HEK293T (cell line): ENCODE measurements at places on chromosomes 12 and 14.

DNA sequence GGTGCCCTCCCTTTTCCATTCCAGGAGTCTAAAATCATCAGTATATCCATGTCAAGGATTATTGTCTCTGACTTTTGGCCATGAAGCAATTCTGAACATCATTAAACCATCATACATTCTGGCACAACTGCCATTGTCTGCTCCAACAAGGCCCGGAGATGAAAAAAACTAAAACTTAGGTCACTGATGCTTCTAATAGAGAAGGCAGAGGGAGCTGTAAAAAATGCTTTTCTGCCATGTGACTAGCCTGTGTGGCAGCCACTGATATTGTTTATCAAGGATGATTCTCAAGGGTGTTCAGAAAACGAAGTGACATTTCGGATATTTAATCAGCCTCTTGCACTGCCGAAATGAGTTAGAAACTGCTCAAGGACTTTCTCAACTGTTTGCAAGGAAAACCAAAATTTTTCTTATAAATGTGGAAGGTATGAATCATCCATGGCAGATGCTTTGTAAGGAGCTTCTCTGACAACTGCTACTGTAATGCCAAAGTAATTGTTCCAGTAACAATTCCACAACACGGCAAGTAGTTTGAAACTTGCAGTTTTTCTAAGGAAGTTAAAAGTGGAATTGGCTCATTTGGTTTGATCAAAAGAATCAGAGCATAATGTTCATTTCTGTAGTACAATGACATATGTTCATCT lies 1076.5 kb upstream of the FLRT2 start:
- no peak for DNase-seq

DNA sequence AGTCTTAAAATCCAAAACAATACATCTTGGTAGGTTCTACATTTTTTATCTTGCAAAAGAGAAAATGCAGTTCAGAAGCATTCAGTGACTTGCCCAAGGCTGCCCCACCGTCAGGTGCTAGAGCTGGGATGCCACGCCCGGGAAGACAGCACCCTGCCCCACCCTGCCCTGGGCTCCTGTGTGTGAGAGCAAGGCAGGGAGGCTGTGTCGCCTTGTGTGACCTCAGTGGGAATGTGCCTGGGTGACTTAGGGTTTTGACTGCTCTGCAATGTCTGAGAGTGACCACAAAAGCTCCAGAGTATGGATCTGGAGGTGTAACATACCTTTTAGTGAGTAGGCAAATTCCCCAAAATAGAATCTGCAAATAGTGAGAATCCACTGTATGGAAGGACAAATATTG lies 60.0 kb downstream of the AACS start:
- DNase-seq, result no peak

DNA sequence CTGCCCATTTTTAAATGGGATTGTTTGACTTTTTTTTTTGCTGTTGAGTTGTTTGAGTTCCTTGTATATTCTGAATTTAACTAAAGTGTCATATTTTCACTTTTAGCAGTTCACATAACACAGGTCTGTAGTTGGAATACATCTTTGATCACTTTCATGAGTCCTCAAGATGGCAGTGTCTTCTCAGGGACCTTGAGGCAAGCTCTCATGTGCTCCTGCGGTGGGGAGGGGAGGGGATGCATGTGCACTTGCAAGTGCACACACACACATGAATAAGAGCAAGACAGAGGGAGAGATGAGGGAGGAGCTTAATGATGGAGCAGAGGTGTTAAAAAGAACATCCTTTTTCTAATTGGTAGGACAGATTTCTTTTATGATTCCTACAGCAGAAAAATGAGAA lies 291.4 kb upstream of the OR4E1 start:
- DNase-seq, result no peak

DNA sequence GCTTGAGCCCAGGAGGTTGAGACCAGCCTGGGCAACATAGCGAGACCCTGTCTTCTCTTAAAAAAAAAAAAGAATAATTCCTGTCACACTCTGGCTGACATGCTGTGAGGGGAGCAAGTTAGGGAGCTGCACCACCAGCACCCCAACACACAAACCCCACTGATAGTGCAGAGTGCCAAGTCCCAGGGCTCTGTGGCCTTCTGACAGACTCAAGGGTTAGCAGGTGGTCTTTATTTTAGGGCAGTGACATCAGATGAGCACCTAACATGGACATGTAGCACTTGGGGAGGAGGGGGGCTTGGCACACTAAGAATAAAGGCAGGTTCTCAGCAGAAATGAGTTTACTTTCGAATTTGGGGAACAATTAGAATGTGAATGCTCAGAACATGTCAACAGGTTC lies 6.8 kb downstream of the USP5 start:
- no peak for DNase-seq

GRCh38 chr12:79911889-79912656 lies 22.8 kb downstream of the PPP1R12A start:
- no peak for DNase-seq

DNA sequence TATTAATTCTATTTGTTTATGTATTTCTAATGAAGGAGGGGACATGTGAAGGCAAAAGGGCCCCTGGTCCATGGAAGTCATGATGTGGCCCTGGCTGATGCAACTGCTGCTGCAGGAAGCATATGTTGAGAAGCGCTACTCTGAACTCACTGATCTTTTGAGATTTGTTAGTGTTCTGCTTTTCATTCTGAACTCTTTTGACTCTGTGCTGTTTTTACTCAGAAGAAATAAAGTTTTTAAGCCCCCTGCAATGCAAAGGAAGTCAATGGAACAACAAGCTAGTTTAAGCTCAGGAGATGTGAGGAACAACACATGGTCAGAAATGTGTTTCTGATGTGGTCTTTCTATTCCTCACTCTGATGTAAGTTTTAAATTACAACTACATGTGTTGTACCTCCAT lies 88.9 kb upstream of the BTG1 start:
- no peak for DNase-seq

GRCh38 chr12:124979568-124979967 lies 9.4 kb downstream of the DHX37 start:
- DNase-seq, result no peak

- DNase-seq, result no peak
Measured at GRCh38 chr14:89720741-89721729, 233.5 kb downstream of the EFCAB11 start.

DNA sequence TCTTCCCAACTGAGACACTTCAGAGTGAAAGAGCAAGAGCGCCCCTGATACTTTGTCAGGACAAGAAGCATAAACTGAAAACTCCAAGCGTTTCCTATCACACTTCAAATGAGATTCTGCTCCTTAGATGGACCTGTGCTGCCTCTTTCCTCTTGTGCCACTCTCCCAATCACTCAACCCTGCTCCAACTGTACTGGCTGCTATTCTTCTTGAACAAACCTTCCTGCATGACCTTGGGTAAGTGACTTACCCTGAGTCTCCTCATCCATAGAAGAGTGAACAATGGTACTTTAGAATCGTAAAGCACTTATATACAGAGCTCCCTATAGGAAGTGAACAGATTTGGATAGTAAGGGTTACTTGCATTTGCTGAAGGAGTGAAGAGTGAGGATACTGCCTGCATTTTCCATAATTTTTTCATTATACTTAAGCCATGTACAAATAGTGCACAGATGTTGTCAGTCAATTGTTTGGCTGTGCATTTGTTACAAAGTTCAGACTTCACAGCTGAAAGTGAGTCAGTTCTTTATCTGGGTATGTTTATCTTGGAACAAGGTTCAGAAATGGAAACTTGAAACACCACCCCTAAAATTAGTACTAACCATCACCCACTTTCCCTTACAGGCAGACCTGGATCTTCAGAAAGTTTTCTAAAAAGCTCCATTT lies 10.8 kb downstream of the MTERF2 start:
- no peak for DNase-seq

DNA sequence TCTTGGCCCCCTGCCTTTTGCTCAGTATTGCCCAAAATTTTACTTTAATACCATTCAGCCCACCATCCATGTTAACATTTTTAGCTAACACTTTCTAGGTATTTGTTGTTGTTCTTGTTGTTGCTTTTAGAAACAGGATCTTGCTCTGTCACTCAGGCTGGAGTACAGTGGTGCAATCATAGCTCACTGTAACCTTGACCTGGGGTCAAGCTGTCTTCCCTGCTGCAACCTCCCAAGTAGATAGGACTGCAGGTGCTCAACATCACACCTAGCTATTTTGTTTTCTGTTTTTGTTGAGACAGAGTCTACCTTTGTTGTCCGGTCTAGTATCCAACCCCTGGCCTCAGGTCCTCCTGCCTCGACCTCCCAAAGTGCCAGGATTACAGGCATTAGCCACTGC lies 4.0 kb downstream of the MIPOL1 start:
- DNase-seq, result no peak

DNA sequence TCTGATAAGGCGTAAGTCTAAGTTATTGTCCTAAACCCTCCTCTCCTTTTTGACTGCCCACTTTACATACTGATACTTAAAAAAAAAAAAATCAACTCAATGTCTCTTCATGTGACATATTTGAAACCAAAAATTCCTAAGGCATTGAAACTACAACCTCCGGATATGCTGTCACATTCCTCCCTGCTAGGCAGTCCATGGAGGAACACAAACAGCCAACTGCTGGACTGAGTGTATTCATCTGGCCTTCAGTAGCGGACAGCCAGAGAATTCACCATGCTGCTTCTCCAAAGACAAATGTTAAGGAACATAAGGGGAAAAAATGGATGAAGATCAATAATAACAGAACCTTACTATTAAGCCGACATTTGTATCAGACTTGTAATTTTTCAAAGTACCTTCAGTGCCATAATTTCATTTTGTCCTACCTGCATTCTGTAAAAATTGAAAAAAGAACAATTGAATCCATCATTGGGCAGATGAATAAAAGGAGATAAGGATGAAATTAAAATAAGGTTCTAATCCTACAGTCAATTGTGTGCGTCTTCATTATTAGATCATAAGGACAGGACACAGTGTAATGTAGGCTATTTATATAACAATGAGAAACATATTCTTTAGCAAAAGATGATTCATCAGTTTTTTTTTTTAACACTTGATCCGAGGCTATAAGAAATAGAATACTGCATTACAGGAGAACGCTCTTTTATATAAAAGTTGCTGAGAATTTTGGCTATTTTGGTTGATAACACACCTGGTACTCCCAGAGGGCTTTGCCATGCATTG lies 12.2 kb downstream of the RERG start:
- DNase-seq, result no peak

DNA sequence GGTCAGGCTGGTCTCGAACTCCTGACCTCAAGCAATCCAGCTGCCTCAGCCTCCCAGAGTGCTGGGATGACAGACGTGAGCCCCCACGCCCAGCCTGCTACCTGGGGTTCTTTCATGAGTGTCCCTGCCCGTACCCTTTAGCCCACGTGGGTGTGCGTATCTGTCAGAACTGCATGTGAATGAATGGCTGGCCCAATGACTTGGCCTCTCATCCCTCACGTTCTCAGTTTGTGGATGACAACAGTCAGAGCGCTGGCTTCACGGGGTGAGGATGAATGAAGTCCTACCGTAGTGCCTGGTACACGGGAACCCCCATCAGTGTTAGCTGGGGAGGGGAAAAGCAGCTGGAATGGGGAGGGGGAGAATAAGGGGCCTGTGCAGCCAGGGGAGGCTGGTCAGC lies 16.1 kb upstream of the ZDHHC22 start:
- DNase-seq, result no peak

DNA sequence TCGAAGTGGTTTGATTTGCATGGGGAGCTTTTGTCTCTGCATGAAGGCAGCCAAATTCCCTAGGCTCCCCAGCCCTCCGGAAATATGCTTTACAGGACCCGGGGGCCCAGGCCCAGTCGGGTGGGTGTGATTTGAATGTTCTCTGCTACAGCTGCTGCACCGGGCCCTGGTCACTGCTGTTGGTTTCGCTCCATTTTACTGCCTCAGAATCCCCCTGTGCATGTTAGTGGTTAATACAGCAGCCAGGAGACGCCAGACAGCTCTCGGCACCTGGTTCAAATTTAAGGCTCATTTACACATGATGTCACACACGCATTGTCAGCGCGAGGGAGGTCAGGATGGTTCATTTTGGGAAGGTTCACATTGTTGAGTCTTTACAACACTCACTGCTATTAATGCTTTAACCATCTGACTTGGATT lies 99.6 kb downstream of the SLC38A6 start:
- DNase-seq, result no peak

DNA sequence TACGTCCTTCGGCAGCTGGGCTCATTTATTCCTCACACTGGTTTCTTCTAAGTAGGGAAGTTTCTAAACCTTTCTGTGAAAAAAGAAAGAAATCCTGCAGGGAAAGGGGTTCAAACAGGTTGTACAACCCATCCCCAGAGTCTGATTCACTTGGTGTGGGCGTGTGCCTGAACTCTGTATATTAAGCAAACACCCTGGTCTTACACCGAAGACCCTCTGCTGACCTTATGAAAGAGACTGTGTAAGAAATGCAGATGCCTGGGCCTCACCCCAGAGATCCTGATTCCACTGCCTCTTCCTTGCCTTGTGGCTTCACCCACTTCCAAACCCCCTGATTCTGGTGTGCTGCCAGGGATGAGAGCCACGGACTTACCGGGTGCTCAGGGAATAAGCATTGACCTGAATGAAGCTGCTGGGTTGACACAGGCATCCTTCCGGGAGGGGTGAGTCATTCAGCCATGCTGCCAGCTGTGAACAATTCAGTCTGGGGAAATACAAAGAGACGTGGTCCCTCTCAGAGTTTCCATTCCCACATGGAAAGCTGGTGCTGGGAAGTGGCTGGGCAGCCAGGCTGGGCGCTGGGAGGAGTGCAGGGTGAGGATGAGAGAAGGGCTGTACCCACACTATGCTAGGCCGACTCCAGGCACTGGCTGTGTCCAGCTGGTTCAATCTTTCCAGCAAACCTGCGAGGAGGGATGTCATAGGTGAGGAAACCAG lies 26.5 kb upstream of the ACTN1 start:
- DNase-seq, result no peak

DNA sequence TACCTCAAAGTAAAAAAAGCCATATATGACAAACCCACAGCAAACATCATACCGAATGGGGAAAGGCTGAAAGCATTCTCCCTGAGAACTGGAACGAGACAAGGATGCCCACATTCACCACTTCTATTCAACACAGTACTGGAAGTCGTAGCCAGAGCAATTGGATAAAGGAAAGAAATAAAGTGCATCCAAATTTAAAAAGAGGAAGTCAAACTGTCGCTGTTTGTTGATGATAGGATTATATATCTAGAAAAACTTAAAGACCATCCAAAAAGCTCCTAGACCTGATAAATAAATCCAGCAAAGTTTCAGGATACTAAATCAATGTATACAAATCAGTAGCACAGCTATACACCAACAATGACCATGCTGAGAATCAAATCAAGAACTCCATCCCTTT lies 5.2 kb downstream of the NDUFA12 start:
- no peak for DNase-seq

DNA sequence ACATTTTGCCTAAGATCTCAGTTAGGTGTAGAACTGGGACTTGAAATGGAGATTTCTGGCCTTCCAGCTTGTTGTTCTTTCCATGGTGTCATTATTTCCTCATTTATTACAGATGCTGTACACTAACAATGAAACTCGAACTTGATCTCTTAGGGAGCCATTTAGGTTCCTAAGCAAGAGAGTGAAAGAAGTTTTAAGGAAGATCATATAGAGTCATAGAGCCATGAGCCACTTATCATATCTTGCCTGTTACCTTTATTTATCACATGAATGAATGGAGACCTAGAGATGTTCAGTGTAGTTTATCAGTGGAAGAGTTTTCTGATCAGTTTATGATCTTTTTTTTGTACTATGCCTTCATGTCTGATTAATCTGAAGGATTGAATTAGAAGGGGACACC lies 9.9 kb downstream of the HELB start:
- DNase-seq, result no peak

GRCh38 chr12:102479099-102479885 lies 1.1 kb downstream of the IGF1 start:
- peak; percentile 10 for DNase-seq
